ENCODE measurements at places on chromosomes 2 and 18.
A peak's percentile ranks its signal among the peaks of the same experiment; 100 is the strongest.

GRCh38 chr2:49248506-49248905 is 94.2 kb upstream of the FSHR start:
- DNase-seq = no peak

- DNase-seq = no peak
Observed at GRCh38 chr2:128390256-128390990, 71.8 kb upstream of the HS6ST1 start.

DNA sequence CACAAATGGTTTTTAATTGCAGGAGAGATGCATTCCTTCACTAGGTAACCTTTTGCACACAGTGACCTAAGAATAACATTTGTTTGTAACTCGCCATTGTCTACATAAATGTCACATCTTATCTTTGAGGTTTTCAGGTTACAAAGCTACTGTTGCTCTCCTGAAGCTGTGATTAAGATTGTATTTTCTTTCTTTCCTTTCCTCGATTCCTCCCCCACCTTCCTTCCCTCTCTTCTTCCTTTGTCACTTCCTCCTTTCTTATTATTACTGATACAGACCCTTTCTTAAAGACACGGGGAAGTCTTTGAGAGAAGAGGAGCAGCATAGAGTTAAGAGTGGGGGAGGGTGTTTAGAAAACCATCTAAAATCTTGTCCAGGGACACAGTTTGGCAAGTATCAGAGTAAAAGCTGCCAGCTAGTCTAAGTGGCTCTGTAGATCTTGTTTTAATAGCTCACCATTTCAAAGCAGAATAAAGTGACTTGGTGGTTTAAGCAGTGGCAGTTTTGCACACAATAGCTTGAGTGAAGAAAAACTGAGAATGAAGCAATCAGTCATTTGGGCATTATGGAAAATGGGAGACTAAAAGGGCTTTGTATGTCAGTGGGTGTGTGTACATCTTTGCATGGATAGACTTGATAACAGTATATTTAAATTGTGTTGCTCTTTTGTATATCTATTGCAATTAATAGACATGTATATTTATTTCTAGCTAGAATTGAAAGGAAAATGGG is 10.9 kb downstream of the CERS6 start:
- DNase-seq = no peak

DNA sequence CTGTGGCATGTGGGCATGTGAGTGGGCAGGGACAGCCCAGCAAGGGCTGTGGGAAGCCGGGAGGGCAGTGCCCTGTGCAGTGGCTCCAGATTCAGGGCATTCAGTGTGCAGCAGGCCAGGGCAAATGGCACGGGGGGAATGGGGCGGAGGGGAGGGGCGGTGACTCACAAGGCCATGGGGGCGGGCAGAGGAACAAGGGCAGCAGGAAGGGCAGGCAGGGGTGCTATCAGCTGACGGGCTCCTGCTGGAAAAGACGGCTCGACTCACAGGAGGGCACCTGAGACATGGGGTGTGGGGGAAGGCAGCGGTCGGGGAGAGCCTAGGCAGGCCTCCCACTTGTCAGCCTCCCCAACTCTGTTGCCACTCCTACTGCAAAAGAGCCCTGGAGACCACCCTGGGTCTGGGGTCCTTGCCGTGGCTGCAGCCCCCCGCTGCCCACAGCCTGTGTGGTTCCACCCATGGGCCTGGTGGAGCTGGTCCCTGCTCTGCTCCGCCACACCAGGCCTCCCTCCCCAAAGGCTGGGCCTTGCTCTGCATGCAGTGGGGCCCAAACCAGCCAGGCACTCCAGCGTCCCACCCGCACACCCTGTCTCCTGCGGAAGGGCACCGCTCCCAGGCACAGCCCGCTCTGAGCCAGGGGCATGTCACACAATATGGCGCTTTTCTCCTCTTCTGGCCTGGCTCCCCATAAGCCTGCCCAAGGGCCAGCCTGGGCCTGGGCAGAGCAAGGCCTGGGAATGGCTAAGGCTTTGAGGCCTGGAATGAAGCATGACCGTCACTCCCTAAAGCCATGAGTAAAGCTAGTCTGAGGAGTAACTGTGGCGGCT is 25.9 kb downstream of the HS6ST1 start:
- DNase-seq = no peak

DNA sequence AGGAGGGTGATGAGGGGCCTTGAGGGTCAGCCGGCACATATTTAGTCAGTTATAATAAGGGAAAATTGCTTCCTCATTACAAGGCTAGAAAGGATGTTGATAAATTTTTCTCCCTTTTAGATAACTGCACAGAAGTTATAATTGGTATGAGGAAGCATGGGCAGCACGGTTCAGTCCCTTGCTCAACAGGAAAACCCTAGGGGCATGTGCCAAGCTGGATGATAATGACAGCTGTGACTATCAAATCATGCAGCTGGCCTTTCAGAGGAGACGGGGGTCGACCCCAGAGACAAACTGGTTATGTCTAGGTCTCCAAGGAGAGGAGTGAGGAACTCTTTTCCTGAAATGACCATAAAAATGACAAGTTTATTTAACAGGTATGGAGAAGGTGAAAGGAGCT is 448.1 kb upstream of the VRK2 start:
- DNase-seq = no peak

- DNase-seq = no peak
Observed at GRCh38 chr2:62724886-62725711, 19.6 kb downstream of the EHBP1 start.

GRCh38 chr2:39664232-39664887 is 1.4 kb upstream of the TMEM178A start:
- no peak for DNase-seq

DNA sequence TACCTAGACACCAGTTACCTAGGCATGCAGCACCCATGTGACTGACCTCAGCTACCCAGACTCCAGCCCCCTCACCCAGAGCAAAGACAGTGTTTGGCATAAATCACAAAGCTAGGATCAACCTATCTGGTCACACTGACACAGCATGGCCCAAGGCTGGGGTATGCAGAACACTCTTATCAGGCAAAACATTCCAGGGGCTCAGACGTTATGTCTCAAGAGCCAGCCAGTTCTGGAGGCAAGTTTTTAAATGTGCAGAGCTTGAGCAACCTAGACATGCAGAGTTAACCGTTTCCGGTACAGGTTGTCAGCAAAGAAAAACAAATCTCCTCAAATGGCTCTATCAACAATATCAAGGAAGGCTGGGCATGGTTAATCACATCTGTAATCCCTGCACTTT is 92.8 kb downstream of the AP1S3 start:
- DNase-seq = no peak

- no peak for DNase-seq
Observed at GRCh38 chr2:70888366-70888922, 47.3 kb upstream of the ATP6V1B1 start.

- DNase-seq = no peak
Observed at GRCh38 chr2:147098940-147099339, 745.9 kb upstream of the ACVR2A start.

DNA sequence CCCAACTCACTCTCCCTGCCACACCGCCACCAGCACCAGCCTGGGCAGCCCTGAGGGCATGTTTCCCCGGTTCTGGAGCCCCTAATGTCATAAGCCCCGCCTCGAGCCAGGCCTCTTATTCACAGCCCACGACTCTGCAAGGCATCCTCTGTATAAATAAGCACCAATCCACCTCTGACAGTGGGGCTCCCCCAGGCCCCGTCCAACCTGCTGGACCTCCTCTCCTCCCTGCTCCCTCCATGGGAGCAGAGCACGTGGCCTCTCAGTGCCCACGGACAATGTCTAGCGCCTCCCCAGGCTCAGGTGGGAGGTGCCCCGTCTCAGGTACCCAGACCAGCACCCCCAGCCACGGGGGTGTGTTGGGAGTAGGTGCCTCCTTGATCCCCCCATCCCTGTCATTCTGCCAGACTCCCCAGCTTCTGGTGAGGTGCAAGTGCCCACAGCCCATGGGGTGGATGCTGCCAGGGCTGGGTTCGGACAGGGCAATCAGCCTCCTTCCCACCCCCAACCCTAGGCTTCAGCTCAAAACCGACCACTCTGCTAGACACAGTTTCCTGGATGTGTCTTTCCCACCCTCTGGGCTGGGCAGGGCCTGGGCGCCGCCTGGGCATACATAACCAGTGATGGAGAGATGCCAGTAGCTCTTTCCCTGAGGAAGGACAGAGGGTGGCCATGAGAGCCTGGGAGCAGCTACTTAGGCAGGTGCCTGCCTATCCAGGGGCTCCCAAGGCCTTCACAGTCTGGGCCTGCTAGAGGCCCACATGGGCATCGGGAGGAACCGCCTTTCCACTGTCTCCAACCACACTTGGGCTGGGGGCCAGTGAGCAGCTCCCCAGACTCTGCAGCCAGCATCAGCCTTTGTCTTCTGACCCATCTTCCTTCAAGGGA is 1.6 kb upstream of the ADRA2B start:
- DNase-seq = peak; percentile 1

DNA sequence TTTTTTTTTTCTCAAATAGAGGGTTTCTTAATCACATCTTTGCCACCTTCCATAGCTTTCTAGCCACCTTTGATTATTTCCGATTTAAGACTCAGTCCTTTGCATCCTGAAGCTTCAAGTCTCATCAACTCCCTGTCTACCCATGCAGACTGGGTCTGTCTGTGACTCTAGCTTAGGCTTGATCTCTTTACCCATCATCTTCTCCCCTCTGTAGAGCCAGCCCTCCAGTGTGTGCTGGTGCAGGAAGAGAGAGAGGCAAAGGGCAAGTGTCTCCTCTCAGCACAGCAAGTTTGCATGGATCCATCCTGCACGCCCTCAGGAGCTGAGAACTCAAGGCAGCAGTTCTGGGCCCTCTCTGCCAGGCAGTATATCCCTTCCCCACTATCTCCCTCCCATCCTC is 70.4 kb downstream of the HNRNPLL start:
- DNase-seq = no peak

GRCh38 chr18:5268874-5269273 is 26.7 kb downstream of the ZBTB14 start:
- DNase-seq = no peak

- no peak for DNase-seq
Observed at GRCh38 chr2:2843969-2844548, 513.0 kb upstream of the MYT1L start.

GRCh38 chr2:202375033-202375608 is 1.0 kb upstream of the BMPR2 start:
- peak; percentile 15 for DNase-seq

Measured in effector memory CD4-positive, alpha-beta T cell (primary cell).